ENCODE measurements at places on chromosomes 5 and 9.
A peak's percentile ranks its signal among the peaks of the same experiment; 100 is the strongest.

DNA sequence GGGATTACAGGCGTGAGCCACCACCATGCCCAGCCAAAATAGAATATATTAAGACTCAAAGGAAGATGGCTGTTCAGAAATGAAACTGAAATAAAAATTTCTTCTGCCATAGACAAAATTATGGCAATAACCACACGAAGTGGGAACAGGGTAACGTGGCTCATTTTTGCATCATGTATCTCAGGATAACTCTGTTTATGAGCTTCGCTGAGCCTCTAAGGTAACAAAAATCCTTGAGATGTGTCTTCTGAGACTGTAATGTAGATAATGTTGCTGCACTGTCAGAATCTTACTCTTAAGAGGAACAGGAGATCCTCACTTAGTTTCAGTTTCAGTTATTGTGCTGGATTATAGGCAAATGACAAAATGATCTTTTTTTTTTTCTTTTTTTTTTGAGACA lies 153.8 kb downstream of the GOLPH3 start:
- DNase-seq, result no peak

DNA sequence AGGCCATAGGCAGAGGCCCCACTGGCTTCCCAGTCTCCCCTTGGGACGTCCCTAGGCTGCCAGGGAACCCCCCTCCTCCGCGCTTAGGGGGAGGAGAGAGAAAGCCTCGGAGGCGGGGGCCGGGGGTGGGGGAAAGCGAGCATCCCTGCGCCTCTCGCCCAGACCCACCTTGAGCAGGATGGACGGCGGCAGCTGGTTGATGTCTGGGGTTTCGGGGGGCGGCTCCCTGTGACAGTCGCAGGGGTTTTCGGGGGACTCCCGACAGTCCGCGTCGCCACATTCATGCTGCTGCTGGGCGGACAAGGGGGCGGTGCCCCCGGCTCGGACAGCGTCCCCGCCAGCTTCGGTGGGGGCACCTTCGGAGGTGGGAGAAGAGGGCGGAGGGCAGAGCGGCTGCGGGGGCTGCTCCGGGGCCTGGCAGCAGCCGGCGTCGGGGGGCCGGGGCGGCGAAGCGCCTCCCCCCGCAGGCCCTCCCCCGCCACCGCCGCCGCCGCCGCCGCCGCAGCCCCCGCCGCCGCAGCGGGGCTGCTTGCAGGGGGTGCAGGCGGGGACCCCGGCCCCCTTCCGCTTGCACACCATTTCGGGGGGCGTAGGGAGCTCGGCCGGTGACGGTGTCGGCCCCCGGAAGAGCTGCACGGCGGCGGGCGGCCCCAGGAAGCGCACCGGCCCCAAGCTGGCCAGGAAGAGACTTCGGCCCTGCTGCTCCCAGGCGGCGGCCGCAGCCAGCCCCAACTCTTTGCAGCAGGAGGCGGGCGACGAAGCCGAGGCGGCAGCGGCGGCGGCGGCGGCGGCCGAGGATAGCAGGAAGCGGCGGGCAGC lies 1.2 kb downstream of the FBXL17 start:
- peak; percentile 79 for DNase-seq

GRCh38 chr9:106112935-106113334 lies 418.6 kb downstream of the TMEM38B start:
- DNase-seq, result no peak

DNA sequence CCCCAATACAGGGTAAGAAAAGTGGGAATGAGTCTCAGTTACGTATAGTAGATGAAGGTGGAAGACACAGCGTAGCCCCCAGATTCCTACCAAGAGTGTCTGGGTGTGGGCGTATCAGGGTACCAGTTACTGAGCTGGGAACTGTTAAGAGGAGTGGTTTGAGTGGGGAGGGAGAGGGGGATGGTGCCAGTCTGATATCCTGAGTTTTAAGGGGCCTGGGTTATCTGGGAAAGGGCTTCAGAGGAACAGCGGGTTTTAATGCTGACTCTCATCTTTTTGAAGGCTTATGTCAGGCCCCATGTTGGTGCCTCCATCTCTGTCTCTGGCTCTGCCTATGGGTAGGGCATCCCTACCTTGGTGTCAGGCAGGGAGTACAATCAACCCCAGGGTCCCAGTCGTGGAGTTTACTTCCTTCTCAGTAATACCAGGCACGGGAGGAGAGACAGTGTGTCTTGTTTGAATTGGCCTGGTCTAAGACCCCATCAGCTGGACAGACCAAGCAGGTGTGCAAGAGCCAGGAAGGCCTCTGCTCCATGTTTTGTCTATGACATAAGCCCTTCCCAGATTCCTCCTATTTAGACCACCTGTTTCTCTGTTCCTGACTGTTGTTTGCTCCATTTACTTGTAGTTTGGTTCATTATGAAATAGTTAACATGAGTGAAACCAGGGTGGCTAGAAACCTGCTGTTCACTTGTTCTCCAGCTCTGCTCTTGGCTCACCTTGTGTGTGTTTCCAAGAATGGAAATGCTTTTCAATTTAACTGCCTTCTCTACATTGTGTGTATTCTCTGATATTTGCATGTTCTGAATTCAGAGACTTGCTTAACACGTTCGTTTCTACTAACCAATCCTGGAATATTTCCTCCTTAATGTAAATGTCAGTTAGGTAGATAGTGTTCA lies 125.6 kb downstream of the DAB2IP start:
- DNase-seq, result no peak

- DNase-seq, result peak; percentile 54
Measured at GRCh38 chr9:14418941-14419937, 105.3 kb upstream of the NFIB start.

GRCh38 chr5:56264417-56265025 lies 31.4 kb upstream of the ANKRD55 start:
- DNase-seq, result no peak

GRCh38 chr9:92660266-92660665 lies 9.7 kb downstream of the IPPK start:
- no peak for DNase-seq

DNA sequence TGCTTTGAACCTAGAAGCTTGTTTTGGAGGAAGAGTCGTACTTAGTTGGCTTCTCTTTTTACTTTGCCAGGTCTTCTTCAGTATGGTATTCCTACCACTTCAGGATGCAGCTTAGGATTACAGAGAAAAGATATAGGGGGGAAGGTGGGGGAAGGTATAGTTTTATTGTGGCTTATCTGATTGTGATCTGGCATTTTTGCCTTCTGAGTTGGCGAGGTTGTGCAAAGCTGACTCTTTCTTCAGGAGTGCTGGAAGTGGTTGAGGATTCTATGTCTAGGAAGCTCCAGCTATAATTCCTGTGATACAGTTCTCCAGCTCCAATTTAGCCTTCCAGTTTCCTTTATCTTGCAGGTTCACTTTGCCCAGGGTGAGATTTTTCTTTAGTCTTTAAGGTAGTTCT lies 7.0 kb downstream of the CDC42SE2 start:
- no peak for DNase-seq

DNA sequence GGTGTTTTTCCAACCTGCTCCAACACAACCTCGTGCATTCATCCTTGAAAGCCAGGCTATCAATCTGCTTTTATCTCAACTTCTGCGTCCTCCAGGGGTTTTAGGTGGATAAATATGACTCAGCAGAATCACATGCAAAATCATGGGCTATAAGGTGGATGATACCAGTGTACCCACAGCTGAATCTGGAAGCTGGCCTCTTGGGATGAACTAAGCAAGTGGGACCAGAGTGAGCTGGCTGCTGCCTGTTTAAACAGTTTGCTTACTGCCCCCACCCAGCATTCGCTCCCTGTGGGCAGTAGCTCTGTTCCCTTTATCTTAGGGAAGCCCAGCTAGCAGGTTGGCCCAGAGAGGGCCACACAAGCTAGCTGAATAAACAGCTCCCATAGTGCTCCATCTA lies 194.0 kb downstream of the CRB2 start:
- peak; percentile 37 for DNase-seq

GRCh38 chr5:55241746-55242145 lies 8.3 kb upstream of the CCNO start:
- DNase-seq, result peak; percentile 37

GRCh38 chr5:177357459-177358351 lies at the start of gene RGS14:
Gene RGS14 (plus strand): TSS chr5:177357924. CDS start chr5:177358025, 101 bp downstream.
- peak; percentile 42 for DNase-seq

DNA sequence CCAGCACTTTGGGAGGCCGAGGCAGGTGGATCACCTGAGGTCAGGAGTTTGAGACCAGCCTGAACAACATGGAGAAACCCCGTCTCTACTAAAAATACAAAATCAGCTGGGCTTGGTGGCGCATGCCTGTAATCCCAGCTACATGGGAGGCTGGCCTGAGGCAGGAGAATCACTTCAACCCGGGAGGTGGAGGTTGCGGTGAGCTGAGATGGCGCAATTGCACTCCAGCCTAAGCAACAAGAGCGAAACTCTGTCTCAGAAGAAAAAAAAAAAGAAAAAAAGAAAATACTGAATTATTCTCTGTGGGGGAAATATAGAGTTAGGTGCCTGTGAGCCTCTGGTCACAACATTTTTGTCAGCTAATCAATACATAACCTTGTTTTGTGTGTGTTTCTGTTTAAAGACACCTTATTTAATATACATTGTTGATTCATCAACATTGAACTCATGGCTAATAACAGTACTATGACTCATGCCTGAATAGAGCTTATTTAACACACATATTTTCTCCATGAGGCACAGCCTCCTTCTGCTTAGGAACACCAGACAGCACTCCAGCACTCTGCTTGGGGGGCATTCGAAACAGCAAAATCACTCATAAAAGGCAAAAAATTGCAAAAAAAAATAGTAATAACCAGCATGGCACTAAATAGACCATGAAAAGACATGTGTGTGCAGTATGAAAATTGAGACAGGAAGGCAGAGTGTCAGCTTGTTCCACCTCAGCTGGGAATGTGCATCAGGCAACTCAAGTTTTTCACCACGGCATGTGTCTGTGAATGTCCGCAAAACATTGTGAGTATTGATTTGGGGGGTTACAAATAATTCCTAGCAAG lies at the start of gene IL31RA:
TSS of gene IL31RA (plus strand) at position 519 of the 836 bp plus-strand sequence. CDS start at position 733, 214 bp downstream.
- DNase-seq, result no peak

DNA sequence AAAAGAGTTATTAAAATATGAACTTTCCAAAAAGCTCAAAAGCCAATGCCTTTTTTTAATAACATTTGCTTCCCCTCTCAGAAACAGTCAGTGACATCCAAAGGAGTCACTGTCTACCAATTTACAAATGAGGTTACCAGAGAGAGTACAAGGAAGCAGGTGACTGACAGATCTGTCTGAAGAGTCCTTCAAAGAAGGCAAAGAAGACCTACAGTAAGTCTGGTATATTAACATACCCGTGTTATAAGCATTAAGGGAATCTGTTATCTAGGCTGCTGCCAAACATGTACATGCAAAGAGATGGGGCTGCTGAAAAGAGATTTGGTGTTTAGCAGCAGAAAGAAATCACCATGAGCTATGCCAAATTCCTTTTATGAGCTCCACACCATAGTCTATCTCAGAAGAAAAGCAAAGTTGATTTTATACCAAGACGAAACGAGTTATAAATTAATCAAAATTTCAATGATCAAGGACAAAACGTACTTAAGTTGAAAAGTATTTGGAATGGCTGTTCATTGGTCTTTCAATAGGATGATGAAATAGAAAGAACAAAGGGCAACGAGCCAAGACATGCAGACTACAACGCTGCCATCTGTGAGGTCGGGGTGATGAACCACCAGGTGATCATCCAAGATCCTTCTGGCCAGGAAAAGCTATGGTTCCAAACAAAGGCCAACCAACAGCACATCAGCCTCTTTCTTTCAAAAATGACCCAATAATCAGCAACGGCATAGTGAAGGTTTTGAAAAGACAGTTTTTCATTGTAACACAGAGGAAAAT lies 8.1 kb downstream of the PRELID2 start:
- no peak for DNase-seq

GRCh38 chr5:133230823-133231578 lies 179.2 kb downstream of the HSPA4 start:
- DNase-seq, result no peak

- DNase-seq, result peak; percentile 20
Measured at GRCh38 chr5:36152324-36153297, 700 bp downstream of the SKP2 start.

DNA sequence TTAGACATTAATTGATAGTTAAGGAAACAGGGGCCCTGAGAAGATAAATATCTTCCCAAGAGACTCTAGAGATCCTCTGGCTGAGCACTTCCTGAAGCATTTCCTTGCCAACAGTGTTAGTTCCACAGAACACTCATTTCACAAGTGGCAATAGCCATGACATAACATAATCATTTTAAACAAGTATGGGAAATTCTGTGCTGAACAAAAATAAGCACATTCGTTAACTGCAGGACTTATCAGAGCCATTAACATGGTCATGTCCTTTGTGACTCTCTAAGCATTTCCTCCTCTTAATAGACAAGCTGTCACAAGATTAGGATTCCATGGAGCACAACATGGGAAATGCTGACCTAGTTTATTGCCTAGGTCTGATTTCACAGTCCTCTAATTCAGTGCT lies 184.9 kb downstream of the SNX18 start:
- no peak for DNase-seq

DNA sequence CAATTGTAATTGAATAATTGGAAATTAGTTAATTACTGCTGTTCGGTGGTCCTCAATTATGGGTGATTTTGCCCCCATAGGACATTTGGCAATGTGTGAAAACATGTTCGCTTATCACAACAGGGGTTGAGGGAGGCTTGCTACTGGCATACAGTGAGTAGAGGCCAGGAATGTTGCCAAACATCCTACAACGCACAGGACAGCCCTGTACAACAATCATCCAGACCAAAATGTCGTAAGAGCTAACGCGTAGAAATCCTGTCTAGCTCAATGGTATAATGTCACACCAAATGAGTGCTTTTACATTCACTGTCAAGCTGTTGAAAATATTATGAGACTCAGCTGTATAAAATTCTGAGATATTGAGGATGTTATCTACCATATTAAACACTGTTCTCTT lies 464.4 kb upstream of the TUSC1 start:
- no peak for DNase-seq

GRCh38 chr5:140946578-140946977 lies 19.7 kb upstream of the PCDHAC2 start:
- DNase-seq, result no peak

DNA sequence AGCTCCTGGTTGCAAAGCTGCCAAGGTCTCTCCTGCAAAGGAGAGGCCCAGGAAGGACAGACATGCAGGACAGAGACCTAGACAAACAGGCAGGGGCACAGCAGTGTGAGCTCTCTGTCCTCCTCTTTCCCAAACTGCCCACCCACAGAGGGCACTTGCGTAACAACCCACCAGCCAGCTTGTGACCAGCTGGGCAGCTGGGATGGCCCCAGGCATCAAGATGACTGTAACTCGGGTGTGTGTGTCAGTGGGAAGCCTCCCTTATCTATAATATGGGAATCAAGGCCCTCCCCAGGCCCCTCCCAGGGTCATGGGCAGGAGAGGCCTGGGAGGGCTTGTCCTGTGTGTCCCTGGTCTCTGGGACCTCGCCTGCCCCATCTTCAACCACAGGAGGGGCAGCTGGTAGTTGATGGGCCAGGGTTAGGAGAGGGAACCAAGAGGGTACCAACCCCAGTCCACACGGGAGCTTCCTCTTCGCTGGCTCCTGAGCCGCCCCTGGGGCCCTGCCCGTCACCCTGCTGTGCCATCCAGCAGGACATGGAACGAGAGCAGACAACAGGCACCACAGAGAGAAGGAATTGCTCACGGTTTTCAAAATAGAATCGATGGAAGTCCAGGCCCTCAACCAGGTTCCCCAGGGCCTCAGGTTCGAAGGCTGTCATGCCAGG lies 37.9 kb downstream of the SLC6A7 start:
- DNase-seq, result no peak
